ENCODE measurements at places on chromosomes 2 and 18. TPM values are rescaled to one million over a fixed set of nuclear protein-coding genes. Genes with fewer than 3 reads are reported as not detected.

BOLL gene
- not detected for polyA plus RNA-seq

ARL5A gene
- 21.6 TPM for polyA plus RNA-seq

C2orf72 gene
- polyA plus RNA-seq: 37.7 TPM

TLX2 gene
- not detected for polyA plus RNA-seq

SCTR gene
- not detected for polyA plus RNA-seq

PCARE gene
- polyA plus RNA-seq: not detected

TGFA gene
- 0.85 TPM for polyA plus RNA-seq

SIX3 gene
- polyA plus RNA-seq: 8.7 TPM

MPP4 gene
- polyA plus RNA-seq: not detected

CMPK2 gene
- polyA plus RNA-seq: 6.5 TPM

AMER3 gene
- 19.2 TPM for polyA plus RNA-seq

GKN1 gene
- not detected for polyA plus RNA-seq

POU3F3 gene
- 72.0 TPM for polyA plus RNA-seq

CIAO1 gene
- polyA plus RNA-seq: 188 TPM

CRYGC gene
- polyA plus RNA-seq: not detected

AGXT gene
- polyA plus RNA-seq: not detected

CABYR gene
- polyA plus RNA-seq: 6.9 TPM

NOL4 gene
- polyA plus RNA-seq: 61.0 TPM

TNP1 gene
- not detected for polyA plus RNA-seq

C1GALT1C1L gene
- polyA plus RNA-seq: not detected

NCOA1 gene
- 21.4 TPM for polyA plus RNA-seq

REEP1 gene
- polyA plus RNA-seq: 121 TPM

ALK gene
- 10.1 TPM for polyA plus RNA-seq

PROKR1 gene
- polyA plus RNA-seq: 0.06 TPM

HRH4 gene
- 0.12 TPM for polyA plus RNA-seq

FAM237A gene
- polyA plus RNA-seq: not detected

TEX261 gene
- polyA plus RNA-seq: 30.3 TPM

TXNDC2 gene
- 0.41 TPM for polyA plus RNA-seq

RNU2-63P gene
- not detected for polyA plus RNA-seq

LOXHD1 gene
- polyA plus RNA-seq: not detected

TFCP2L1 gene
- 0.04 TPM for polyA plus RNA-seq
